ENCODE measurements at places on chromosomes 1 and 21. TPM values are rescaled to one million over a fixed set of nuclear protein-coding genes. Genes with fewer than 3 reads are reported as not detected.

GRCh38 chr1:9066945-9067807, 2.3 kb downstream of the SLC2A5 start:
- DNase-seq: peak; percentile 31
- no peaks in the 10 kb centered on the region for H3K4me1 ChIP-seq
- H3K36me3 ChIP-seq: peaks cover 3% of the 10 kb centered on the region
- H3K4me3 ChIP-seq: peak overlapping the region; percentile 44
- H3K27ac ChIP-seq: peak overlapping the region; percentile 38

DNA sequence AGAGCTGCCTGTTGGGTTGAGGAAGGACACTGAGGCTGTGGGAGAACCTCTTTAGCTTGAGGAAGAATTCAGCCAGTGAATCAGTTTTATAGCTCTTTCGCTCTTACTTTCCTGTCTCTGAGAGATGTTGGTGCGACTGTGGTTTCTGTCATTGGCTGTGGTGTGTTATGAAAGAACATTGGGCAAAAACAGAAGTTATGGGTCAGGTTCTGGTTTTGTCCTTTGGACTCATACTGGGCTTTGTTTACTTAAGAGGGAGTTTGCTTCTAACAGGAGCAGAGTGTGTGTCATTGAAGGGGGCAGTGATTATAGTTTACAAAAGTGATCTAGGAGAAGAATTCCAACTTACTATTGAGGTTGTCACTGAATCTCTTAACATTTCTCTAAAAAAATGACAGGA, 97.0 kb downstream of the TLR5 start:
- no peak overlapping the region for H3K4me3 ChIP-seq
- H3K27ac ChIP-seq: no peak overlapping the region
- no peaks in the 10 kb centered on the region for H3K4me1 ChIP-seq
- H3K27me3 ChIP-seq: no peaks in the 10 kb centered on the region

DNA sequence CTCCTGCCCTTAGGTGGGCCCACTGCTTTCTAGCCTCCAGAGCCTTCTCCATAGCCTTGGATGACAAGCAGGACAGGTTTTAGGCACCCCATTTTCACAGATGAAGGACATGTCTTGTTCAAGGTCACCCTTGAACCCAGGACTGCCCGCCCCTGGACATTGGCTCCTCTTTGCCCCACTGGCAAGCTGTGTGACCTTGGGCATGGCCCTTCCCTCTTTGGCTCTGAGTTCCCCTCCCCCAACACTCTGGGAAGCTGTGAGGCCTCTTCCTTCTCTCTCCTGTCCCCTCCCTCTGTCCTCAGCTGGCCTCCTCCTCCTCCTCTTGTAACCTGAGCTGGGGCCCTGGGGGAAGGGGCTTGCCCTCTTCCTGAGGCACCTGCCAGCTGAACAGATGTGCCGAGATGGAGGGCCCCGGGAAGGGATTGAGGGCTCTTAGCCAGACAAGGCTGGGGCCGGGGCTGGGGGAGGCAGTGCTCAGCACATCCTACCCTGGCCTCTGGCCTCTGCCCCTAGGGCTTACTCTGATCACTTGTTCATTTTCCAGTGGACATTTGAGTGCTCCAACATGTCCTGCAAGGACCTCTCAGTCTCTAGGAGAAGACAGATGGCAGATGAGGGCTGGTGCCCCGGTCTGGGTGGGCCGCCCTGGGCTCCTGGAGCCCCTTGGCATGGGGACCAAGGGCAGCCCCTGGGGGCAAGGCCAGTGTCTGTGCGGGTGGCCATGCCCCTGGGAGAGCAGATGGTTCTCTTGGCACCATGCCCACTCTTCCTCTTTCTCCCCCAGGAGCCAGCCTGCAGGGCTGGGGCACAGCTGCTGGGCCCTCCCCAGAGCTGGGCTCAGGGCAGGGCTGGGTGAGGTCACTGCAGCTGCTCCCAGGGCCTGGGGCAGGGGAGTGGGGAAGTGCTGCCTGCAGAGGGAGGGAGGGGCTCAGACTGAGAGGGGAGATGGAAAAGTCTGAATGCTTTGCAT, 10.7 kb downstream of the FOXO6 start:
- H3K4me1 ChIP-seq: no peaks in the 10 kb centered on the region
- H3K4me3 ChIP-seq: no peak overlapping the region
- no peaks in the 10 kb centered on the region for H3K36me3 ChIP-seq
- DNase-seq: peak; percentile 76
- peaks cover 4% of the 10 kb centered on the region for H3K27me3 ChIP-seq

Gene UBE2U
- not detected for polyA plus RNA-seq

Gene AADACL4
- polyA plus RNA-seq: not detected

Gene KCNT2
- not detected for polyA plus RNA-seq

Gene DNAJC6
- 2.5 TPM for polyA plus RNA-seq

Gene AGT
- 0.81 TPM for polyA plus RNA-seq

Gene FABP3
- 10.7 TPM for polyA plus RNA-seq
